Stimulated activated CD8-positive, alpha-beta memory T cell treated with anti-CD3 and anti-CD28 coated beads, Interleukin-4, amount 100 ng/mL, for 1 hour (primary cell): ENCODE measurements at places on chromosomes 5 and 9.

GRCh38 chr9:2478421-2478820, 143.2 kb upstream of the VLDLR start:
- no peak for DNase-seq

- DNase-seq = no peak
Measured at GRCh38 chr9:116318468-116319374, 165.1 kb downstream of the PAPPA start.

DNA sequence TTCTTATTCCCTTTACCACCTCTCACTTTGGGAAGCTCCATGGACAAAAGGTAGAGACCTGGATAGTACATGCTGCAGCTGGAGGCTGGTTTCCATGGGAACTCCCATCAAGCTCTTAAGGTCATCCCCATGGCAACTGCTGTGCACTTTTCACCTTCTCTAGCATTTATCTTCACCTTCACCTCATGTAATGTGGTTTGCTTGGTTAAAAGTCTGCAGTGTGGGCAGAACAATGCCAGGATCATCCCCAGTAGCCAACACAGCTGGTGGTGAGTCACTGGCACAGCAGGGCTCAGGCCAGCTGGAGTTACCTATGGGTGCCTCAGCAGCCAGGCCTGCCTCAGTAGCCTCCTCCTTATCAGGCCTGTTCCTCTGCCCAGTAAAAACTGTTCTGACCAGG, 210.5 kb downstream of the GRIA1 start:
- no peak for DNase-seq

DNA sequence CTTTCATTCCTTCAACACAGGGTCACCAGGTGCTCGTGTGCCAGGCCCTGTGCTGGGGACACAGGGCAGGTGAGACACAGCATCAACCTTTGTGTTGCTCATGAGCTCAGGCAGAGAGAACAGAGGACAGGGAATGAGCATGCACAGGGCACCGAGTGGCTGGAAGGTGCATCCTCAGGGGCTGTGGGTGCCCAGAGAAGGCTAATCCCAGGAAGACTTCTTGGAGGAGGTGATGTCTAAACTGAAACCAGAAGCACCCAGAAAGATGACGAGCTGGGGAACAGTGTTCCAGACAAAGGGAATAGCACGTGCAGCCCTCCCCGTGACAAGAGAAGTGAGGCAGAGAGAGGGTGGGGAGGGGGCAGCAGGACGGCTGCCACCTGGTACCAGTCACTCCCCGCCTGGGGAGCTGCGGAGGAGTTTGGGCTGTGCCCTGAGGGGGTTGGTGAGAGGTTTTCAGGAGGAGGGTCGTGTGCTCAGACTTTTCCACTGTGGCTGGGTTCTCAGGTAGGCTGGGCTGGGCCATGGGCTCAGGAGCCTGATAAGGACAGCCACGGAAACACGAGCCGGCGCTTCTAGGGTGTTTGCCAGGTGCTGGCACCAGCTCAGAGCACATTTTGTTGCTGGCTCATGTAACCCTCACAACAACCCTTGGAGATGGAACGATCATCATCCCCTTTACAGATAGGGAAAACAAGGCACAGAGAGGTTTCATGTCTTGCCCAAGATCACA, 46.0 kb downstream of the HMCN2 start:
- DNase-seq = no peak

- no peak for DNase-seq
Measured at GRCh38 chr5:154189256-154189818, 1.2 kb upstream of the GALNT10 start.

DNA sequence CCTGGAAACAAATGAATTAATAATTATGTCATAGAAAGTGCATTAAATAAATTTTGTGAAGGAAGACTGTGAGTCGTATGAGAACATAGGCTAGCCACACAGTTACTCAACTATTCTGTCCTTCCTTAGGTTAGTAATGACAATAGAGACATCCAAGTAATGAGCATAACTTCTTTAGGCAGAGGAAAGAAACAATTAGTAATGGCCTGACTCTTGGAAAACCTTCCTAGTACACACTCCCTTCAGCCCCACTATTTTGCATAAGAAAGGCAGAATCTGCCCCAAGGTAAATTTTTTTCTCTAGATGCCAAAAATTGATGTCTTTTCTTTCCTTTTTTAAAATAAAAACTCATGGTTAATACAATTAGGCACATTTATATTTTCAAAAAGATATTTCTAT, 1619.0 kb upstream of the WWC1 start:
- no peak for DNase-seq

- DNase-seq = no peak
Measured at GRCh38 chr9:135554718-135555117, 6.8 kb upstream of the PAEP start.

DNA sequence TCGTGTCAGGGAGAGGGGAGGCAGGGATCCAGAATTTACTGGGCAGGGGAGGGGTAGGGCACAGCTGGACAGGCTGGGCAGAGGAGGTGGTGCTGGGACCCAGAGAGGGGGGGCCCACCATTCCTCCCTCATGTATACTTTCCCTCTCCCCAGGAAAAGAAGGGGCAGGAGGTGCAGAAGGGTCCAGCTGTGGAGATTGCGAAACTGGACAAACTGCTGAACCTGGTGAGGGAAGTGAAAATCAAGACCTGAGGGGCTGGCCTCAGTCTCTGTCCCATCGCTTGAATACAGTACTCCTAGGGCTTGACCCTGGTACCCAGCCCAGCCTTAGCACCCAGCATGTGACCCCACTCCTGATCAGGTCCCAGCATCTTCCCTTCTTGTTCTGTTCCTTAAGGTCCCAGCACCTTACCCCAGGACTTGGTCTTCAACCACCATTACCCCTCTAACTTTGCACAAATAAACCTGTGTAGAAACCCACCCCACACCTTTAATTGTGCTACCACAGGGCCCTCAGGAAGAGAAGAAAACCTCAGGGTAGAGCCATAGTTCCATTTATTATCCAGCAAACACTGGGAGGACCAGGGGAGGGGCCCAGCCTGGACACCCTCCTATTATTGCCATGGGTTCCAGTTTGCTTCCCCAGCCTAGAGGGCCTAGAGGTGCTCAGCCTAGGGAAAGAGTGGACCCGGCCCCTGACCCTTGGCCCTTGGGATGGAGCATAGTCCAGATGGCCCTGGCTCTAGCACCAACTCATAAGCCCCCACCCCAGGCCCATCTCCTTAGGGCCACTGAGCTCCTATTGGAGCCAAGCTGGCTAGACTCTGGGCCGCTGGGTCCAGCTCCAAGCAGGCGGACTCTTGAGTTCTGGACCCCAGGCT, 2.0 kb downstream of the ENHO start:
- DNase-seq = no peak

DNA sequence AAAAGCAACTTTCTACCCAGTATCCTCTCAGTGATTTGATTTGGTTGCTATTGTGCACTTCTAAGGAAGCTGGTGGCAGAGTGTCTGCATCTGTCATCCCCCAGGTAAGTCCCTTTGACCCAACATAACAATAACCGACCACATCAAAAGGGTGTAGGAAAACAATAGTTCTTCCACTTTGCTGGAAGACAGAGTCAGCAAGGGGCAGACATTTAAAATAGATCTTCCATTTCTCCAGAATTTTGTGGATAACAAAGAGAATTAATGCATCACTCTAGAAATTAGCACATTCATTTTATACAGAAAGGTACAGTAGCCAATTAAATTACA, 177.5 kb downstream of the EBF1 start:
- DNase-seq = no peak

- DNase-seq = no peak
Measured at GRCh38 chr5:100550531-100551051, 15.4 kb downstream of the FAM174A start.

- no peak for DNase-seq
Measured at GRCh38 chr9:87950765-87951488, 23.4 kb downstream of the CDK20 start.

GRCh38 chr5:141628175-141628788, 8.4 kb downstream of the HDAC3 start:
- DNase-seq = no peak

DNA sequence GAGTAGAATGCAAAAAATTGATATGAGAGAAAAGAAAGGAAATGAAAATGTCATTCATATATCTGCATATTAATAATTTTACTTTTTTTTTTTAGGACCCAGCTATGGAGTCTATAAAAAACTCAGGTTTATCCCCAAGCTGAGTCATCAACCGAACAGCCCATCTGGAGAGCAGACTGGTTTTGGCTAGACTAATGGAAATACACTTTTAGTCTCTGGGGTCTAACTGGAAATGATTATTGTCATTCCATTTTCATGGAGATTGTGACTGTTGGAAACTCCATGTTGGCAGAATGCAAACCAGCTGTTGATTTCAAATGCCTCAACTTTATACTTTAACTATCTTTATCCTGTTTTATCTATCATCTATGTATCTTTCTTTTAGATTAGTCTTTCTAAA, 28.7 kb downstream of the ANXA1 start:
- no peak for DNase-seq

DNA sequence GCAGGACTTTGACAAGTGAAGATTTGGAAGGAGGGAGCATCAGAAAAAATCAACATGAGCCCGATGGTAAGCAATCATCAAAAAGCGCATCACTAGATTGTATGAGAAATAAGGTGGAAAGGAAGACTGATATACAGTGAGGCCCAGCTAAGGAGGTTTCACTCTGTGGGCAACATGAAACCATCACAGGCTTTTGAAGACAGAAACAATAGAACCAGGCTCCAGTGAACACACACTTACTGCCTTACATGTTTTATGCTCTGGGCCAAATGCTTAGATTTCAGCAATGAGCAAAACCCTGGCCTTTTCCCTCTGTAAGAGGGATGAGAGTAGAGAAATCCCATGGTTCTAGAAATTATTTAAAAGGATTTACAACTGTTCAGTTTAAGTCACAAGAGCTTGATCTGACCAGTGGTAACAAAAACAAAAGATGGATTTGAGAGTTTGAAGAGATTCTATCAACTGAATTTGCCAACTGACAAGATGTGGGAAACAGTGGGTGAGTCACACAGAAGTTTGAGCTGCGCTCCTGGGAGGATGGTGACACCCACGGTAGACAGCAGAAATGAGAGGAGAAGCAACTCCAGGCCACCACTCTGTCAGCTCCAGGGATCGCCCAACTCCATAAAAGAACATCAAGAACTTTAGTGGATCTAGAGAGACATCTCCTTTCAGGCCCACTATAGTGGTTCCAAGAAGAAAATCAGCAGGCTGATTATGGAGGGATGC, 261.8 kb downstream of the MCTP1 start:
- DNase-seq = no peak

DNA sequence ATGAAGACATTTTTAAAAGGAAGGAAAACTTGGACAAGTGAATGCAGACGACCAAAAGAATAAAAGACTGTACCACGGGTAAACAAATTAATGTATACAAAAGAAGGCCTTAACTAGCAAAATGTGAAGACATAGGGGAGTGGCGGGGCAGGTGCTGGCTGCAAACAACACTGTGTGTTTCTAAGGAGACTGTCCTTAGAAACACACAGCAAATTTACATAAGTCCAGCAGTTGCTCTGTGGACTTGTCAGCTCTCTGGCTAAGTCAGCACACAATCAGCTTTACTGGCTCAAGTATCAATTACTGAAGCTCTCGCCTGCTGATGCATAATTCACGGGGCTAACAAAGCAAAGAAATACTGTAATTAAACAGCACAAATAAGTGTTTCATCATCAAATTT, 24.8 kb downstream of the PTBP3 start:
- DNase-seq = no peak

DNA sequence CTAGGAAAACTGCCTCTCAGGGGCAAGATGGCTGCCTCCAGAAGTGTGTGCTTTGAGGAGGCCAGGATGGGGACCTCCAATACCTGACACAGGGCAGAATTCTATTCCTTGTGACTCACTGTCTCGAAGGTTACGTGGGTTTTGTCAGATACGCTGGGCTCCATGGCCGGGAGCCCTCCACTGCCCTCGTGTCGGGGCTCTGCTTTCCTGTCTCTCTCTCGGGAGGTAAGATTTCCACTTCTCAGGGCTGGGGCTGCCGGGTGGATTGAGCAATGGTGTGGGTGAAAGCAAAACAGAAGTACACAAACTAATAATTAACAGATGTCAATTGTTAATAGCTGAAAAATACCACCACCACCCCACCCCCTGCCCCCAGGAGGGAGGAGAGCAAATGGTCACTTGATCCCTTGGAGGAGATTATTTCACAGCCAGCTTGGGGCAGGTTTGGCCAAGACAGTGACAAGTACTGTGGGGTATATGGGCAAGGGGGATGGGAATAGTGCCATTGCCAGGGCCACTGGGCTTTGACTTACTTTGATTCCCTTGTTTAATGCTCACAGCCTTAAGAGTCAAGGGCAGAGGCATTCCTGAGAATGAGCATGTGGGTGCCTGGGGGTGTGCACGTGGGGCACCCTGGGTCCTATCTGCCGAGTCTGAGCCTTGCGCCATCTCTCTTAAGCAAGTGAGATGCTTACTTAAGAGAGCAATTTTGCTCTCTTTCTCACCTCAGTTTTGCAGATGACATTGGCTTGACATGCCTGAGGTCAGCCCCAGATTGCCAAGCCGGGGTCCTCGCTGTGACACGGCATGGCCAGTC, 28.8 kb upstream of the DAB2IP start:
- no peak for DNase-seq

DNA sequence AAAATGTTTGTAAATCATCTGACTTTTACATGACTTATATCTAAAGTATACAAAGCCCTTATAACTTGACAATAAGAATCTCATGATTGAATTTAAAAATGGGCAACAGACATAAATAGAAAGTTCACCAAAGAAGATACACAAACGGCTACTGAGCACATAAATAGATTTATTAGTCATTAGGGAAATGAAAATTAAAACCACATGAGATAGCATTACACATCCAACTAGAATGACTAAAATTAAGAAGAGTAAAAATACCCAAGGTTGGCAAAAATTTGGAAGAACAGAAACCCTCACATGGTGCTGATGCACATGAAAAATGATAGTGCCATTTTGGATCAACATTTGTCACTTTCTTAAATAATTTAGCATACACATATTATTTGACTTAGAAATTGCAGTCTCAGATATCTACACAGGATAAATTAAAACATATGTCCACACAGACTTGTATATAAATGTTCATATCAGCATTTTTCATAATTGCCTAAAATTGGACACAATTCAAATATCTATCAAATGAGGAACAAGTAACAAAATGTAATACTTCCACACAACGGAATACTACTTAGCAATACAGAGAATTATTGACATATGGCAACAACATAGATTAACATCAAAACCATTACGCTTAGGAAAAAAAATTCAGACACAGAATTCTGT, 359.1 kb upstream of the DAB2 start:
- DNase-seq = no peak

- DNase-seq = no peak
Measured at GRCh38 chr5:155004138-155004744, 9.3 kb upstream of the KIF4B start.

GRCh38 chr5:141186897-141187512, at the start of gene PCDHB9:
Gene PCDHB9, plus strand, starts transcription at chr5:141187161. Its CDS starts 158 bp downstream, at chr5:141187319.
- DNase-seq = no peak

- no peak for DNase-seq
Measured at GRCh38 chr5:97022898-97023297, 87.0 kb downstream of the LNPEP start.

DNA sequence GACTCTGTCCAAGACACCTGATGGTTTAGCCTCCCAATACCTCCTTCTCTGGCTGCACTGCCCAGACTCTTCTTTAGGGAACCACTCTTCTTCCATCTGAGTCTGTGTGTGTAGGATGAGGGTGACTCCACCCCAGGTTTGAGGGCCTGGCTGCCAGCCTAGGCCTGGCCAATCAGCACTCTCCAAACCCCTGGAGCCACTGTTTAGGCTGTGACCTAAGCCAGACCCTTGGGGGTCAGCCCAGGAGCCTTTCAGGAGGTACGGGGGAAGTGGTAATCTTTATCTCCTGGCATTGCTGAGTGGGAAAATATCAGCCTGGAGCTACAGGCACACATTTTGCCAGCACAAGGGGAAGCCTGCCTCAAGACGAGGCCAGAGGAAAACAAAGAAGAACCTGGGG, 6.2 kb upstream of the ERGIC1 start:
- no peak for DNase-seq

GRCh38 chr5:81748556-81748955, 2.3 kb downstream of the SSBP2 start:
- no peak for DNase-seq
